ENCODE measurements at places on chromosomes 1 and 21. TPM values are rescaled to one million over a fixed set of nuclear protein-coding genes. Genes with fewer than 3 reads are reported as not detected.

Gene WNT3A
- total RNA-seq, result 0.53 TPM

Gene CDK18
- total RNA-seq, result 35.3 TPM

Gene MMEL1
- 2.7 TPM for total RNA-seq

Gene FGR
- total RNA-seq, result not detected

Gene PAPPA2
- total RNA-seq, result 0.50 TPM

Gene ADAM30
- not detected for total RNA-seq

Gene GCSAML
- not detected for total RNA-seq

Gene C2CD4D
- 1.4 TPM for total RNA-seq

Gene PTGS2
- total RNA-seq, result 0.63 TPM

- DNase-seq, result no peak
Measured at GRCh38 chr1:175713381-175713780, 30.0 kb downstream of the TNR start.

DNA sequence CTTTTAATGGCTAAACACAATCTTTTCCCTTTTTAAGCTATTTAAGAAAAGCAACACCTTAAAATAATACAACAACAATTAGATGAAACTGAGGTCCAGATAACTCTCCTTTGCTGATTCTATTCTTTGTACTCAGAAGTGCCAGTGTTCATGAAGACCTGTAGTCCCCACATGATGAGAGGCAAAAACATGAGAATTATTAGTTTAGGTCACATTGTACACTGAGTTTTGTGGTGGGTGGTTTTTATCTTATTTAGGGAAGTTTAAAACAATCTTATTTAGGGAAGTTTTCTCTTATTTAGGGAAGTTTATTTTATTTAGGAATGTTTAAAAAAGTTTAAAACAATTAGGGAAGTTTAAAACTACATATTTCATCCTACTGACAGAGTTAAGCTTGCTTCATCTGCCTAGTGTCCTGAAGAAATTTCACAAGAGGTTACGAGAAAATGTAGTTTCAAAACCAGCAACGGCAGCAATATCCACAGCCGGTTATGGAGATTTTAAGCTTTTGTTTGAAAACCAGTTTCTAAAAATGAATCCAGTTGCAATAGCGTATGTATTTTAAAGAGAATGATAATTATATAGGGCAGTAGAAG lies 7.8 kb upstream of the OR14I1 start:
- no peak for DNase-seq

GRCh38 chr1:117061986-117062415 lies 1.9 kb downstream of the TTF2 start:
- DNase-seq, result no peak

DNA sequence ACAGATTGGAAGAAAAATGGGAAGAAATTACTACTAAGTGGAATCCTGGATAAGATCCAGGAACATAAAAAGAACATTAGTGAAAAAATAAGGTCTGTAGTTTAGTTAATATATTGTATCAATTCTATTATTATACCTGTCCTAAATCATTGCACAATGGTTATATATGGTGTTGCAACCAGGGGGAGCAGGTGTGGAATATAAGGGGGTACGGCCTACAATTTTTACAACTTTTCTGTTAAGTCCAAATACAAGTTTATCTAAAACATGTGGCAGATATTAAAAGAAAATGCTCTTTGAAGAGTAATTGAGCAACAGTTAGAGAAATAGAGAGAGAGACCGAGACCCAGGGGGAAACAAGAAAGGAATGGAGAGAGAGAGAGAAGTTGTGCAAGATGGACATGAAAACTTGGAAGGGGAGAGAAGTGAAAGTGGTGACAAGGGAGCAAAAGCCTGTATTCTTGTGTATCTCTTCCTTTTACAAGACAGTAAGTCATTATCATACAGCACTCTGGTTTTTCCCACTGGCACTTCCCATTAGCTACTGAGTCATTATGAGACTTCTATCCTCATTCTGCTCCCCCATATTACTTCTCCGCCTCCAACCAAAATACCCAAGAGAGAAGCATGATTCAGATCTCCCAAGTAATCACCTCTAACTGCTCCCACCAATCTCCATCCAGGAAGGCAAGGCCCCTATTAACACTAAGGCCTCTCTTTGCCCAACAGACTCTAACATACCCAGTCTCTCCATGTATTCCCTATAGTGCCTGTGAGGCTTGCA lies 22.3 kb upstream of the TRAF3IP3 start:
- no peak for DNase-seq

DNA sequence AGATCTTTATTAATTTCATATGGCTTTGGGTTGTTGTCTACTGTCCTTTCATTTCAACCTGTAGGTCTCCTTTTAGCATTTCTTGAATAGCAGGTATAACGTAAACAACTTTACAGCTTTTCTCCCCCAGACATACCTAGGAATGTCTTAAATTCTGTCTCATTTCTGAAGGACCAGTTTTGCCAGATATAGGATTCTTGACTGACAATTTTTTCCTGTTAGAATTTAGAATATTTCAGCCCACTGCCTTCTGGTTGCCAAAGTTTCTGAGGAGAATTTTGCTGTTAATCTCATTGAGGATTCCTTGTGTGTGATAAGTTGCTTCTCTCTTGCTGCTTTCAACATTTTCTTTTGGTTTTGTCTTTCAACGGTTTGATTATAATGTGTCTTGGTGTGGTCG lies 60.1 kb downstream of the CCDC30 start:
- DNase-seq, result no peak
